ENCODE measurements at places on chromosomes 5 and 9.

GRCh38 chr9:119333507-119334229 is 35.6 kb downstream of the BRINP1 start:
- no peak for DNase-seq

DNA sequence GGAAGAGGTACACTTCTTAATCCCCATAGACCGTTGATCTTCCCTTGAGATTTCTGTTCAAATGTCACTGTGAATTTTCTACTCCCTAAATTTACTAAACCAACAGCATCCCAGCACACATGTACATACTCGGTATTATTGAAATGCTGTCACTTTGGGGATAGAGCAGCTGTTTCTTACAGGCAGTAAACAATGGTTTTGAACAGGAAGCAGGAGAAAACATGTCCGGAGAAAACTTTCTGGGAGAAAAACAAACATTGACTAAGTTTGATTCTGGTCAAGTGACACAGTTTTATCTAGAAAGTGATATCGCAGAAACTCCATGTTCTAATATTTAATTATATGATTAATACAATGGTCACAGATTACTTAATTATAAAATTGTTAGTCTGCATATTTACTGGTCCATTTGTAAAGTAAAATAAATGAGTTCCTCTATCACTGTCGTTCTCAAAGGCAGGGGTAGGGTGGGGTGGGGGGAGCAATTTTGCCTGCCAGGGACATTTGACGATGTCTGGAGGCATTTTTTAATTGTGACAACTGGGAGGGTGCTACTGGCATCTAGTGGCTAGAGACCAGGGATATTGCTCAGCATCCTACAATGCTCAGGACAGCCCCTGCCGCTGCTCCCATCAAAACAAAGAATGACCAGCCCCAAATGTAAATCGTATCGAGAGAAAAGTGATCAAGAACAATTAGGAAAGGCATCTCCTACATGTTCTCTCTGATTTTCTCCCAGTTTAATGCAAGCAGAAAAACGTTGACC is 12.2 kb downstream of the TAS2R1 start:
- DNase-seq: no peak

DNA sequence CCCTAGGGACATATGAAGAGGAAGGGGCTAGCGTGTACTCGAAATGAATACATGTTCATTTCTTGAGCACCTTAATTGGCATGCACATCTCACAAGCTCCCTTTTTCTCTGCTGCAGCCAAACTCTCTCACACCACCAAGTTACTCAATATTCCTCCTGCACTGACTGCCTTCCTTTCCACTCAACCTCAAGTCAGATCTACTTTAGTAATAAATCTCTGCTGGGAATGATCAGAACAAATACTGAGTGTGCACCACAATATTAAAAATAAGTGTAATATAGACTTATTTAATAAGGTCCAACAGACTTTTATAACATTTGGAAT is 995.8 kb upstream of the WWC1 start:
- DNase-seq: no peak

- no peak for DNase-seq
Measured at GRCh38 chr5:79729679-79730078, 40.0 kb downstream of the CMYA5 start.

DNA sequence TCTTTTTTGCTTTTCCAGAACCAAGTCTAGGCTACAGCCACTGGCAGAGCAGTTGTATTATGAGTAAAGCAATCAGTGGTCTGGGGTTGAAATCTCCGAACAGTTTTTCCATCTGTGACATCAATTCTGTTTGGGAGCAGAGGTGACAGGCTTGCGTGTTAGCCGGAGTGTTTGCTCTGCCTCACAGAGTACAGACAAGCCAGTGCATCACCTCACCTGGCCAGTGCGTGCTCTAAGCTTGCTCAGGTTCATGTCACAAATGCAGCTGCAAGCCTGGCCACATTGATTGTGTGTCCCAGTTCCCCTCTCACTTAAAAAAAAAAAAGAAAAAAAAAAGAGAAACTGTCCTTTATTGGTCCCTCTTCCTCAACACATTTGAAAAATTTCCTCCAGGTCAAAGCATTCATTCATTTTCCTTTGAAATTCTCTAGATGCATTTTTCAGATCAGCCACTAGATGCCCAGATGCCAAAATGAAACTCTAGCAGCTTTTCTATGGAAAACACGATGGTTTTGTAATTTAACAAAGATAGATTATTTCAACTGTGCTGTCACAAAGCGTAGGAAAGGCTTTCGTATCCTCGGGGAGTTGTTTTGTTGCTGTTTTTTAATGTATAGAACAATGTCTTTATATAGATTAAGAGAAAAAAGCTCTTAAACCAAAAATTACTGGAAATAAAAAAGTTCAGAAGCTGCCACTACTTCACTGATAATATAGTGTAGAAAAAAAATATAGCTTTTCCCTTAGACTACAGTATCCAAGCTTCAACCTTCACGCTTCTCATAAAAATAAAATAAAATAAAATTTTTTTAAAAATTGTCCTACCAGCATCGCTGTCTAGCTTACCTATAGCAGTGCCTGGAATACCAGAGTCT is 585.5 kb downstream of the TLE1 start:
- DNase-seq: no peak

GRCh38 chr5:68418201-68418600 is 202.6 kb downstream of the PIK3R1 start:
- no peak for DNase-seq

DNA sequence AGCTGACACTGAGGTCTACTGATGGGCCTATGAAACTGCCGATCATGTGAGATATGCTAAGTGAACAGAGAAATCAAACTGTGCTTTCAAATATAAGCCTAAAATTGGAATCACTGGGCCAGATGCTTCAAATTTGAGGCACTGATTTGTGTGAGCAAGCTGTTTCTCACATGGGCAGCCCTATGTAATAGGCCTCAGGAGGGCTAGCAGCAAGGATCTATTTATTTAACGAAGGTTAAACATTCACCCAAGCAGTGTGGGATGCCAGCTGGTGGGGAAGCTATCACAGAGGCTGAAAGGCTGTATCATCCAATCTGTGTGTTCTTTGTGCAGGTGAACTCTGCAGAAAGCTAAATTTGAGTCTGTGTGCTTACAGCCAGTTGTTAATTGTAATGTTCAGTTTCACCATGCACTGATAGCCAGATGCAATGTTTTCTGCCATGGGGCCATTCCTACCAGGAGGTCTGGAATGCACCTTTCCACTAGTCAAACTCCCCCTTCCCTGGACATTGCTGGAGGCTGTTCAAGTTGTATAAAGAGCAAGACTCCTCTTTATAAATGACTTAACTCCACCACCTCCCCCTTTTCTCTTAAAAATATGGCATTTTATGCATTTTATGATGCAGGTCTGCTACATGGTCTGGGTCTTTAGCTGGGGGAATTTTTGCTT is 228.9 kb downstream of the SH3GL2 start:
- DNase-seq: no peak

All from osteocyte (in vitro differentiated cells).